ENCODE measurements at places on chromosomes 11 and 22. TPM values are rescaled to one million over a fixed set of nuclear protein-coding genes. Genes with fewer than 3 reads are reported as not detected.

- no peak for DNase-seq
Measured at GRCh38 chr11:68449951-68450350, 10.6 kb upstream of the PPP6R3 start.

DNA sequence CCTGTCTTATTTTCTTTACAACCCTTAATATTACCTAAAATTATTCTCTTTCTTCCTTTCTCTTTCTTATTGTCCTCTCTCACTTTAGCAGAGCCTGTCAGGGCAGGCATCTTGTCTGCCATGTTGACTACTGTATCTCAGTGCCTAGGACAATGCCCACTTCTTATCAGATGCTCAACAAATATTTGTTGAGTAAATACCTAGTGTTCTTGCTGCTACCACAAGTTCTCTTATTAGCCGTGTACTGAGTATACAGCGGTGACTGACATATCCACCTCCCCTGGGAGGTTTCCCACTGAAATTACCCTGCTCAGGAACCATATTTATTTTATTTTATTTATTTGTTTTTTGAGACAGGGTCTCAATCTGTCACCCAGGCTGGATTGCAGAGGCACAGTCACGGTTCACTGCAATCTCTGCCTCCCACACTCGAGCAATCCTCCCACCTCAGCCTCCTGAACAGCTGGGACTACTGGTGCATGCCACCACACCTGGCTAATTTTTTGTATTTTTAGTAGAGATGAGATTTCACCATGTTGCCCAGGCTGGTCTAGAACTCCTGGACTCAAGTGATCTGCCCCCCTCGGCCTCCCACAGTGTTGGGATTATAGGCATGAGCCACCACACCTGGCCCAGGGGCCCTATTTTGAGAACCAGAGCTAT, 6.7 kb downstream of the HPX start:
- no peak for DNase-seq

DNA sequence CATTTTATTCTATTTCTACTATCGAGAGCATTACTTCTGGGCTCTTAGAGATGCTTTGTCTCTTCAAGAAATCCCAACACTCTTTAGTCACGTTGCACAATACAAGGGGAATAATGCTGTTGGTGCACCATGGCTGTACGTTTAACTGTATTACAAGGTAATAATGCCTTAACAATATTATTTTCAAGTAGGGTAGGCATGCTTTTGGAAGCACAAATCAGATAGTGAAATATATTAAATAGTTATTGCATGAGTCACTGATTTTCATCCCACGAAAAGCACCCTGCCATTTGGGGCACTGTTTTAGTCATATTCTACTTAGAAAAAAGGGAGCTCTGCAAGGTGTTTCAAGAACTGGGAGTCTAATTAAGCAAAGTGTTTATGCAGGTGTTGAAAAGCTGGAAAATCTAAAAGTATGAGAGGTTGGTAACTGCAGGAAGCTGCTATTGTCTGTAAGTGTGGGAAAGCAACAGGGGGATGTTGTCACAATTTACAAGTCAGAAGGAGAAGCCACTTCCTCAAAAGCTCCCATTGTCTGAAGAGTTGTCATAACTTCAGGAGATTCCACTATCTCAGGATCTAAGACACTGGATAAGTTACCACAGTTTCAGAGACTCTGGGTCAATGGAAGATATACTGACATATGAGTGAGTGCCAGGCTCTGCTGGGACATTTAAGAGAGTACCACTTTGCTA, 218.2 kb downstream of the JRKL start:
- DNase-seq: no peak

DNA sequence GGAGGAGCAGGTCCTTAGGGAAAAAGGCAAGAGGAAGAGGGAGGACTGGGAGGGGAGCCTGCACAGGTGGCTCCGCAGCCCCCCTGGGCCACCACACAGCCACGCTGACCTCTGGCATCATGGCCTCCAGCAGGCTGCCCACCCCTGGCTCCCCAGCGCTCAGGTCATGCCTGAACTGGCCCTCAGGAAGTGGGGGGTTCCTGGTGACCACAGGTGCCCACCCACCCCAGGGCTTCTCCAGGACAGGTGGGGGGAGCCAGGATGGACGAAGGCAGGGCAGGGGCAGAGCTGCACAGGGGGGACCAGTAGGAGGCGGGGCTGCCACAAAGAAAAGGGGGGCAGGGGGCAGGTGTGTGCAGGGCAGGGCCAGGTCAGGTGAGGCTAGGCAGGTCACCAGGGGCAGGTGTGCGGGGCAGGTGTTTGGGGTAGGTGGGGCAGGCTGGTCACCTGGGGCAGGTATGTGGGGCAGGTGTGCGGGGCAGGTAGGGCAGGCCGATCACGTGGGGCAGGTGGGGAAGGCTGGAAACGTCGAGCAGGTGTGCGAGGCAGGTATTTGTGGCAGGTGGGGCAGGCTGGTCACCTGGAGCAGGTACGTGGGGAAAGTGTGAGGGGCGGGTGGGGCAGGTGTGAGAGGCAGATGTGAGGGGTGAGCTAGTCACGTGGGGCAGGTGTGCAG, 997 bp downstream of the DEAF1 start:
- no peak for DNase-seq

DNA sequence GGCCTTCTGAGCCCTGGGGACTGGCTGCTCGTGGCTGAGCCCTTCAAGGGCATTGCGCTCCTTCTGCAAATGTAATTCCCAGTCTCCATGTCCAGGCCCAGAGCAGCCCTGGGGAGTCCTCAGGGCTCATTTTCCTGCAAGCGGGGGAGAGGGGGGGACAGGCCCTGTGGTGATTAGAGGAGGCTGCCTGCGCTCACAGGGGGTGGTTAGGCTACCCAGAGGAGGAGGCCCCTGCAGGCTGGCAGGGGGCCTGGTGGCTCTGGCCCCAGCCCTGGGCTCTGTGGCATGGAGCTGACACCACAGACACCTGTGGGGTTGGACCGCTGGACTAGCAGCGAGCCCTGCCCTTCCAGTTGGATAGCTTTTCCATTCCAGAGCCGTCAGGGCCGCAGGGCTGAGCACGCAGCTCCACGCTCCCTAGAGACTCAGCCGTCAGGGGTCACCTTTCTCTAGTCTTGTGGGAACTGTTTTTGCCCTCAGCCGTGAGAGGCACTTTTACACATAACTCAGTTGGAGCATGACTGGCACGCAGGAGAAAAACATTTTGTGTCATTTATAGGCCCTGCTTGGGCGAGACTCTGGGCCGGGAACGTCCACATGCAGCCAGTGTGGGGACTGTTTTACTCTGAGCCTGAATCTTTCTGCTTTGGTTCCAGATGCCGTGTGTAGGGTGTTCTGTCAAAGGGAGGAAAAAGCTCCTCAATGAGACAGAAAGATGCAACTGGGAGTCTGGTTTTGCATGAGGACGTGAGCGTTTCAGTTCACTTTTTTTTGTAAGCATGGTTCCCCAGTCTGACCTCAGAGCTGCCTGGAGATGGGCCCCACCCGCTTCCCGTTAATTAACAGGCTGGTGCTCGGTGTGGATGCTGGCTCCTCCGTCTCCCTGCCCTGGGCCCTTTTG, 58.1 kb downstream of the LRP5 start:
- DNase-seq: no peak

- no peak for DNase-seq
Measured at GRCh38 chr11:73330569-73331093, 22.6 kb downstream of the ARHGEF17 start.

DNA sequence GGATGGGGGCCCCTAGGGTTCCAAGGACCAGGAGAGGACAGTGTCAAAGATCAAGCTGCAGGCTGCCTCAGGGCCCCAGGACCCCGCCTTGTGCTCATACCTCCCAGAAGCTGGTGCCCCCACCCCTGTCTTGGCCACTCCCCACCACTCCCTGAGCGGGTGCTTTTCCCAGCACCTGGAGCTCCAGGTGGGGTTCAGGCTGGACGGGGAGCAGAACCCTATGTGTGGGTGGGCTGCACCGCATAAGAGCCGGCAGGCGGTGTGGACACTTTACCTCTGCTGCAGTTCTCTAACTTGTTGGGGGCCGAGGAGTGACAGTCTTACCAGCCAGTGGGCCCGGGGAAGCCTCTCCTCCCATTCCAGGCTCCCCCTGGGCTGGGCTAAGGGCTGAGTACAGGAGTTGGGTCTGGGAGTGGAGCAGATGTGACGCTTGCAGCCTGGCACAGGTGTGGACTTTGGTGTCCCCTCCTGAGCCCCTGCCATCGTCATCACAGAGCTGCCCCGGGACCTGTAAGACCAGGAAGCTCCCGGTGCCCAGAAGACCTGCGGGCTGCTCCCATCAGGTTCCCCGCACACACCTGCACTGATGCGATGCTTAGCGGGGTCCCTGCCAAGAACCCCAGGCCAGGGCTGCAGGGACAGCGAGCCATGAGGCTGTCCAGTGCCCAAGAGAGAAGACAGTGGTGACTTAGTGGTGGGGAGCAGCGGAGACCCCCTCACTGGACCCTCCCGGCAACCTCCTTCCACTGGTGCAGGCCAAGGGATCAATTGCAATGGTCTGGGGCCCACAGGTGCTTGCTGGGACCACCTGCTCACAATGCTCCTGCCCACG, 674.5 kb downstream of the BRD1 start:
- DNase-seq: no peak

Gene C1QTNF6
- total RNA-seq: 5.0 TPM

Gene ARFGAP3
- total RNA-seq: 58.4 TPM

Gene KDELR3
- total RNA-seq: 32.9 TPM
